Fibroblast of the aortic adventitia (primary cell): ENCODE measurements at places on chromosomes 4 and X. TPM values are rescaled to one million over a fixed set of nuclear protein-coding genes. Genes with fewer than 3 reads are reported as not detected.

DNA sequence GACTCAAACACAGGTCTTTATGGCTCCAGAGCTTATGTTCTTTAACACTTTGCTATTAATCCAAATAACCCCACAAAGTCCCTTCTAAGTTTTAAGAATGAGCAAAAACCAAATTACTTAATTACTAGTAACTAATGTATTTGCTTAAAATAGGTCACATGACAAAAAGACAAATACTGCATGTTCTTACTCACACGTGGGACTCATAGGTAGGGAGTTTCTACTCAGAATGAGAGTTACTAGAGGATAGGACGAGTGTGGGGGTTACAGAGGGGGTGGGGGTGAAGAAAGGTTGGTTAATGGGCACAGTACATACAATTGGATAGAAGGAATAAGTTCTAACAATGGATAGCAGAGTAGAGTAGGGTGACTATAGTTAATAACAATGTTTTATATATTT, 5.8 kb downstream of the RPS6KA3 start:
- no peak for DNase-seq

- peak; percentile 88 for DNase-seq
Observed at GRCh38 chr4:87309625-87310024, 13.1 kb downstream of the HSD17B13 start.

The FAM133A gene
- total RNA-seq: 0.45 TPM in 1 of 2 replicates, not detected in the other

DNA sequence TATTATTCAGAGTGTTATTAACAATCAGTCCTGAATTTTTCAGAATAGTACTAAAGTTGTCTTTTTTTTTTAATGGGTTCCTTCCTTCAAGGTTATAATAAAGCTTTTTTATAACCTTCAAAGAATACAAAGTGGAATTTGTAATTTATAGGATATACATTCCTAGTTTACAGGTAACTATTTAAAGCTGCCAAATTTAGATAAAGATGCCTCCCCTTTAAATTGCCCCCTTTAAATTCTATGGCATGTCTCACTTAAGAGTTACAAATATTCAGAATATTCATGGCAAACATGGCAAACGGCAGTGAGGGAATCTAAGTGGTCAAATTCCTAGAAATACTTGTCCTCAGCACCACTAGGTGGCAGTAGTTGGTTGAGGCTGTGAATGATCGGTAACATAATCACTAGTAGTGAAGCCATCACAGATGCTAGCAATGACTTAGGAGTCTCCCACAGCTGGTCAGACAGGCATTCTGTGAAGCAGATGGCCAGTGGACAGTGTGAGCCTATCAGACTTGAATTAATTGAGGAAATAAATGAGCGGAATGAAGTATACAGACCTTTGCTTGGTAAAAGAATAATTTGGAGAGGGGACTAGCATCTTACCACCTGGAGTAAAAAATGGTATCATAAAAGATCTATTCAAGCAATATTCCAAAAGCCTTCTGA, 86.4 kb downstream of the CBR4 start:
- peak; percentile 86 for DNase-seq

The SH3RF1 gene
- total RNA-seq: 47.5 and 57.8 TPM in 2 replicates

- no peak for DNase-seq
Observed at GRCh38 chrX:57445076-57445475, 146.7 kb upstream of the ZXDB start.

The GC gene
- total RNA-seq: not detected in 2 replicates

The KDR gene
- 2.5 and 10.9 TPM in 2 replicates for total RNA-seq

DNA sequence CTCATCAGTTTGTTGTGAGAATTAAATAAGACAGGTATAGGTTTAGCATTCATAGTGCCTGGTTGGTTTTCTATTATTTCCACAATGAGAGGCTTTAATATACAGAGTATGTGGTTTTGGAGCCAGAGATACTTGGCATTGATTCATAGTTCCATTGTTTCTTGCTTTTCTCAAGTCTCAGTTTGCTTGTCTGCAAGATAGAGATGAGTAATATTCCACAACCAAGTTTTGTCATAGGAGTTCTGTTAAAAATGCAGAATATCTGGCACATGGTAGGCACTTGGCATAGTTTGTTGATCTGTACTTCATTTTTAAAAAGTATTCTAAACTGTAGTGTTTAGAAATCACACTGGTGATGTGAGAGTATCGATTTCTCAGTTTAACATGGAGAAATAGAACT, 37.5 kb upstream of the EDA2R start:
- DNase-seq: peak; percentile 90

DNA sequence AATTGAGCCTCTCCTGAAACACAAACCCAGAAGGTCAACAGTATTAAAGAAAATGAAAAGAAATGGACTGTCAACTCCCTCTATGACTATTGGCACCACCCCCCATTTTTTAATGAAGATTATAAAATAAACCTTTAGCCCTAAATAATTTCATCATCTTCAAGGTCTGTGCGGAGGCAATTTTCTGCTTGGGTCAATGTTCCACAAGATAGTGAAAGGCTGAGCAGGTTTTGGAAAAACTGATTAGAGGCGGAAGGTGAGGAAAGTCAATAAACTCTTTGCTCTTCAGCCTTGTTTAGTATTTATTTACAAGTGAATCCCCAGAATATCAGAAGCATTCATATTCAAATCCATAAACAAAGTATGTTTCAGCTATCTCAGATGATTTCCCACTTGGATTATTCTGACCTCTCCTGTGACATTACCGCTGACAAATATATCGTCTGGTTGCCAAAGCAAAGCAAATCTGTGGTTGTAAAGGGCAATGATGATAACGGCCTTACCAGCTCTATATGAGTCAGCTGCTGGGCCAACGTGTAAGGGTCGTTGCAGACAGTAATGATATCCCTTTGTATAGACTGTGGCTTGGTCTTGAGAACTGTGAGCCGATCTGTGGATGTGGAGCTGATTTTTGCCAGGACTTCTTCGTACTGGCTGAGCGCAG, 24.0 kb downstream of the RASGEF1B start:
- no peak for DNase-seq

- DNase-seq: peak; percentile 24
Observed at GRCh38 chrX:39688576-39689375, 409.0 kb downstream of the BCOR start.

- no peak for DNase-seq
Observed at GRCh38 chr4:47674144-47674543, 163.7 kb downstream of the CORIN start.

- no peak for DNase-seq
Observed at GRCh38 chrX:120568035-120568434, 7.3 kb upstream of the CUL4B start.

DNA sequence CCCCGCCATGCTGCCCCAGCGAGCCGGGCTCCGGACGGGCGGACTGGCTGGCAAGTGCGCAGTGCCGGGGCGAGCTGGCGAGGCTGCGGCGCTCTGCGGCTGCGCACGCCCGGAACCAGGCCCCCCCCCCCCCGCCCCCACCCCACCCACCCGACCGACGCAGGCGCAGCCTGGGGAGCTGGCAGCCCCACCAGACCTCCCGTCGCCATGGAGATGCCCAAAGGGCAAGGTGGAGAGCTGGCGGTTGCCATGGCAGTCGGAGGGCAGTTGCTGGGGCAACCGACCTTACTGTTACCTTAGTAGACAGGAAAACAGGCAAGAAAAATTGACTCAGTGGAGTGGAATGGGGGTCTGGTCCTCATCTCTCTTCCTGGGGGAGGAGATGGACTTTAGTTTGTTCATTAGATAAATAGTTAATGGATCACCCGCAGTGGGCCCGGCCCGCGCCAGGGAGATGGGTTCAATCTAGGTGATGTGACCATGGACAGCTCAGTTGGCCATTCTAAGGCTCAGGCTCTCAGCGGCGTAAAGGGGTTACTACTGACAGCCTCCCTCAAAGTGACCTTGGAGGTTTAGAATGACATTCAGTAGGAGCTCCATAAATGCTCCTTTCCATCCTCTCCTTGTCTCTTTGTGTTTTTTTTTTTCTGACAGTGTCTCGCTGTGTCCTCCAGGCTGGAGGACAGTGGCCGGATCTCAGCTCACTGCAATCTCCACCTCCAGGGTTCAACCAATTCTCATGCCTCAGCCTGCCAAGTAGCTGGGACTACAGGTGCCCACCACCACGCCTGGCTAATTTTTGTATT, at the start of gene PCSK1N:
Gene PCSK1N, minus strand, starts transcription at position 87 of the 806 bp plus-strand sequence. Its CDS starts 78 bp downstream, at position 9.
- DNase-seq: no peak

- DNase-seq: peak; percentile 88
Observed at GRCh38 chr4:69054578-69055200, 41.6 kb upstream of the UGT2B7 start.

The FATE1 gene
- not detected in 2 replicates for total RNA-seq

The ADH7 gene
- 0.09 TPM in 1 of 2 replicates, not detected in the other for total RNA-seq

The CTAG2 gene
- total RNA-seq: not detected in 2 replicates

GRCh38 chr4:13893987-13894386, 266.5 kb upstream of the BOD1L1 start:
- DNase-seq: no peak
